CD4-positive, alpha-beta T cell treated with Interleukin-4 for 4 hours (primary cell): ENCODE measurements at places on chromosomes 7 and 10.
A peak's percentile ranks its signal among the peaks of the same experiment; 100 is the strongest.

DNA sequence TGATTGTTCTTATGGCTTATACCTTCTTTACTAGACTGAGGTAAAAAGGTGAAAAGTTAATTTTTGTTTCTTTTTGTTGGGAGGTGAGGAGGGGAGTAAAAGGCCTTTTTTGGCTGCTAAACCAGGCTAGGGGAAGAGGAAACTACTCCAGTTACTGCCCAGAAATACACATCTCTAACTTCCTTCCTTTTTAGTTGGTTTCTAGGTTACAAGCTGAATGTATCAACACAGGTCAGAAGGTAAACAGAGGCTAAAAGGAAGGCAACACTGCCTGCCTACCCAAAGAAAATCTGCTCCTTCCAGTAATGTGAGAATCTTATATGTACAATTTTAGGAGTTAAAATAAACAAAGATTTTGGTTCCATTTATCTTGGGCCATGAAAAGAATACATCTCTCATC is 140.4 kb downstream of the NRBF2 start:
- peak; percentile 72 for DNase-seq

GRCh38 chr10:95739056-95739455 is 16.9 kb upstream of the ENTPD1 start:
- DNase-seq, result no peak

GRCh38 chr10:8520382-8520781 is 465.9 kb downstream of the GATA3 start:
- DNase-seq, result no peak

DNA sequence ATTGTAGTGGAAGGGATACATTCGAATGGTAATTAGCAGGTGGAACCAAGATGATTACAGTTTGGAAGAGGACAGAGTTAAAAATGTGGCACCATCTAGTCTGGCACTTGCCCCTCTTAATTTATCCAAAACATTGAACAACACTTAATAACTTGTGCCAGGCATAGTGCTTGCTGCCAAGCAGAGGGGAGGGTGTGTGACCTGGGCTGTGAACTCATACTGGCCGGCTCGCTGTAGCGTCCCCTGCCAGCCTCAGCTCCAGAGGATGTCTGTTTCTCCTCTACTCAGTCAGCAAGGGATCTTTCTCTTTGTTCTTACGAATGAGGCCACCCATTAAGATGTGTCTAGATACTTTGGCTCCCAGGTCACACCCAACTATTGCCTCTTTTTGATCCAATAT is 179.4 kb upstream of the INHBA start:
- DNase-seq, result no peak

DNA sequence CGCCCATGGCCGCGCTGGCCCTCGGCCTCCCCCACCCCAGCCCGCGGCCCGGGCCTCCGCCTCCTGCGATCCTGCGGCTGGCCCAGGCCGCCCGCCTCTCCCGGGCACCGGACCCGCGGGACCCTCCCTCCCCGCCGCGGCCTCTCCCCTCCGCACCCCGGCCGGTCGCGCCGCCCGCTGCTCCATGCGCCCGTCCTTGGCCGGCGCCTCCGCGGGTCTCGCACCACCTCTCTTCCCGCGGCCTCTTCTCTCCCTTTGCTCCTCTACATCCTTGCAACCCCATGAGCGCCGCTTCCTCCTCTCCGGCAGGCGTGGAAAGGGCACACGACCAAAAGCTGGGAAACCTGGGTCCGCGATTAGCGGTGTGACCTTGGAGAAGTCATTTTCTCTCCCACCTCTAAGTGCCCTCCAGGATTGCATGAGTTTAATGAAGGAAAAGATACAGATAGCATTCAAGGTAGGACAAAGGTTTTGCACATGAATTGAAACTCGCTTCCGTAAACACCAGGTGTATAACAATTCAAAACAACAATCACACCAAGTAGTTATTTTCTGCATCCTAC is 448 bp upstream of the SRPK2 start:
- no peak for DNase-seq

- DNase-seq, result no peak
Observed at GRCh38 chr10:52984169-52984568, 211.6 kb upstream of the MBL2 start.

GRCh38 chr7:44917465-44917864 is 32.1 kb upstream of the PURB start:
- no peak for DNase-seq

GRCh38 chr7:142553216-142553615 is 196.1 kb upstream of the PRSS1 start:
- no peak for DNase-seq
